Fibroblast of skin of left quadriceps (primary cell): ENCODE measurements at places on chromosomes 7 and 10.

- DNase-seq = no peak
Measured at GRCh38 chr7:143455942-143456341, 12.7 kb downstream of the TAS2R60 start.

DNA sequence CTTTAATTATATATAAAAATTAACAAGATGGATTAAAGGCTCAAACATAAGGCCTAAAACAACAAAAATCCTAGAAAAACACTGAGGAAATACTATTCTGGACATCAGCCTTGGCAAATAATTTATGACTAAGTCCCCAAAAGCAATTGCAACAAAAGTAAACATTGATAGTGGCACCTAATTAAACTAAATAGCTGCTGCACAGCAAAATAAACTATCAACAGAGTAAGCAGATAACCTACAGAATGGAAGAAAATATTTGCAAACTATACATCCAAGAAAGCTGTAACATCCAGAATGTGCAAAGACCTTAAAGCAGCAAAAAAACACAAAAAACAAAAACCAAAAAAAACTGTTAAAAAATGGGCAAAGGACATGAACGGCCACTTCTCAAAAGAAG is 384.0 kb upstream of the SEMA3D start:
- no peak for DNase-seq

DNA sequence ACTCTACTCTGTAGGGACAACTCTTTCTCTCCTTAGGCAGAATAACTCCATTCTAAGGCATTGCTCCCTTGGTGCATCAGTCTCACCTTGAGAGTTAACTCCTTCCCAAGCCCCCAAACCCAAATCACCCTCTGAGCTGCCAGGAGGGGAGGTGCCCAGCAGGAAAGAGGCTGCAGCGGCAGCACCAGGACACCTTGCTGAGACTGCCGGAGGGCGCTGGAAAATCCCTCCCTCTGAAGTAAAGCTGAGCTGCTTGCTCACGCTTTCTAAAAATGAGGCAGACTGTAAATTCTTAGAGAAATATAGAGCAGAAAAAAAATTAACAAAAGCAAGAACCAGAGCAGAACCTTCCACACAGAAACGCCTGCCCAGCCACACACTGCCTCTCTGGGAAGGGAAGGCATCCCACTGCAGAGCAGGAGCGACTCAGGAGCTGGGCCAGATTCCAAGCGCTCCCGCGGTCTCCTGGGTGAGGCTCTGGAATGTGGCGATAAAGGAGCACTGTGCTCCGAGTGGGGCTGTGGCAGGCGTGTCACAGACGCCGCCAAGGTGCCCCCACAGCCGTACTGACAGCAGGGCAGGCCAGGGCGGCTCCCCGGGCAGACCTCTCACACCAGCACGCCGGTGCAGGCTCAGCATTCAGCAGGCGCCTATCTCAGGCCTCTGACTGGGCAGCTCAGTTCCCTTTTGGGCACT is 202.1 kb downstream of the TNS3 start:
- peak; percentile 54 for DNase-seq

DNA sequence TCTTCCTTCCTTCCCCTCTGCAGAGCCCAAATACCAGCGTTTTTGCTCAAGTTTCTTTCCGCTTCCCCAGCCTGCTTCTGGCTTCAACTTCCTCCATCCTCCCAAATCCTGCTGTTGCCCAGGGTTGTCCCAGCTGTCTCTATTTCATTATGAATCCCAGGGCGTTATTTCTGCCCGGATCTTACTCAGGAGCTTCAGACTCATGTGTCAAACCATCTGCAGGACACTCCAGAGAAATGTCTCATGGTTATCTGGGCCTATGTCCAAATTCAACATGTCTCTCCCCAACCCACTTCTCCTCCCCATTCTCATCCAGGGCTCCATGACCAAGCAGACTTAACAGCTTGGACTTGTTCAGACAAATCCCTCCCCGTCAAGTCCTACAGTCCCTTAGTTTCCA is 15.6 kb downstream of the ARHGAP22 start:
- DNase-seq = peak; percentile 56
